ENCODE measurements at places on chromosomes 13 and 19. TPM values are rescaled to one million over a fixed set of nuclear protein-coding genes. Genes with fewer than 3 reads are reported as not detected.

DNA sequence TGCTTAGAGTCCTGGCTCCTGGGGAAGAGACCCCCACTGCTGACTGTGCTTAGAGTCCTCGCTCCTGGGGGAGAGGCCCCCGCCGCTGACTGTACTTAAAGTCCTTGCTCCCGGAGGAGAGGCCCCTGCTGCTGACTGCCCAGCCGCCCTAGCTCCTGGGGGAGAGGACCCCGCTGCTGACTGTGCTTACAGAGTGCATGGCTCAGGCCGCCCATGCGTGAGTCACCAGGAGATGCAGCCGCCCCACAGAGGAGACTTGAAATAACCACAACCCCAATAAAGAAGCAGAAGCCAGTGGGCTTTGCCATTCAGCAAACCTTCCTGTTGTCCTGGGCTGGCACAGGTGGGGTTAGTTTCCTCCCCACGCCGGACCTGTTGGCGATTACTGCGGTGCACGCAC is 79.2 kb upstream of the C13orf46 start:
- no peak for DNase-seq

DNA sequence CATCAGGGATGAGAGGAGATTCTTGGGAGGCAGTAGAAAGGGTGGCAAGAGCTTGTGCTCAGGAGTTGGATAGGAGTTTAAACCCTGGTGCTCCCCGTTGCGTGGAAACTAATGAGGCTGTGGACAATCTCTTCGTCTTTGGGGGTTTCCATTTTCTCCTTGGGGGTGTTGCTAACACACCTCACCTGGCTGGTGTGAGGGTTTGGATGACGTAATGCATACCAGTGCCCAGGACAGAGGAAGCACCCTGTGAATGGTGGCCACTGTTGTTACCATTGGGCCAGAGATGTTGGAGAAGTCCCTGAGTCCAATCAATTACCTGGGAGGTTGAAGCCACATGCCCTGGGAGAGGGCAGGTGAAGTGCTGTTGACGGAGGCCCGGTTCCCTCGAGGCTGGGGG is 146.5 kb downstream of the URI1 start:
- no peak for DNase-seq

- DNase-seq, result peak; percentile 39
Measured at GRCh38 chr19:14023404-14024235, 4.3 kb upstream of the RLN3 start.

DNA sequence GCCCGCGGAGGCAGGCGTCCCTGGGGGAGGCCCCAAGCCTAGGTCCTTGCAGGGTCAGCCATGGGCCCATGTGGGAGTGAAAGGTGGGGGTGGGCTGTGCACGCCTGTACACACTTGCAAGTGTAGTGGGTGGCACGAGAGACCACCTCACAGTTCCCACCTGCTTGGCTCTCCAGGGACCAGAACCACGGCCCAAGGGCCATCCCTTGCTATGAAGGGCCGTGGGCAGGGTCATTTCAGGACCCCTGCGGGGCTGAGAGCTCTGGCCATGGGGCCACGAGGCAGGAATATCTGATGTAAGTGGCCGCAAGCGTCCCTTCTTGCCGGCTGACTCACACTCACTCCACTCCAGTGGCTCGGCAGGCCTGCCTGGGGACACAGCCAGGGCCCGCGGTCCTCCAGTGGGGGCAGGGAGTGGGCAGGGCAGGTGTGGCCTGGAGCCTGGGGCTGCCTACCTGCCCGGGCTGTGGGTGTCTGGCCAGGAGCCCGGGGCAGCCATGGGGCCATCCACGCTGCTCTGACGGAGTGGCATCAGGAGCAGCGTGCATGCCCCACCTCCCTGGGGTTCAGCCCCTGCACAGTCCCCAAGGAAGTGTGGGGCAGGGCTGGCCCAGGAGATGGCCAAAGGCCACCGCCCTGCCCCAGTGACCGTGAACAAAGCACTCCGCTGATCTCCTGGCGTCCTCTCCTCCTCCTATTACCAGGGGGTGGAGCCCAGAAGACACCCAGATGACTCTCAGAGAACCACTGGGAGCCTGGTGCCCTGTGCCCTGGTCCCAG is 8.6 kb upstream of the MKNK2 start:
- DNase-seq, result no peak

GRCh38 chr19:40598121-40598917 is 2.9 kb upstream of the LTBP4 start:
- DNase-seq, result peak; percentile 89

DNA sequence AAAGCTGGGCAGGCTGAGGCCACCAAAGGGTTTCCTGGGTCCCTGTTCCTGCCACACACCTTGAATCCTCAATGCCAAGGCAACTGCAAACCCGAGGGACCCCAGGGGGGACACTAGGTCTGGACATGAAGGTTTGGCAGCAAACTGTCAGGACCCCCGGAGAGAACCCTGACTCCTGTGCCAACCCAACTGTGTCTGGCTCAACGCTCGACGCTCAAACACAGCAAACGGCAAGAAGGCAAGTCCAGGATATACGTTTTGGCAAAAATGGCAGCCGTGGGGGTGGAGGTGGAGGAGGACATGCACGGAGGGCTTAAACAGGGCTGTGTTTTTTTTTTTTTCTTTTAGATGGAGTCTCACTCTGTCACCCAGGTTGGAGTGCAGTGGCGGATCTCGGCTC is 73.0 kb downstream of the GADD45B start:
- DNase-seq, result peak; percentile 15

GRCh38 chr19:5031231-5032100 is 62.6 kb downstream of the KDM4B start:
- DNase-seq, result peak; percentile 84

DNA sequence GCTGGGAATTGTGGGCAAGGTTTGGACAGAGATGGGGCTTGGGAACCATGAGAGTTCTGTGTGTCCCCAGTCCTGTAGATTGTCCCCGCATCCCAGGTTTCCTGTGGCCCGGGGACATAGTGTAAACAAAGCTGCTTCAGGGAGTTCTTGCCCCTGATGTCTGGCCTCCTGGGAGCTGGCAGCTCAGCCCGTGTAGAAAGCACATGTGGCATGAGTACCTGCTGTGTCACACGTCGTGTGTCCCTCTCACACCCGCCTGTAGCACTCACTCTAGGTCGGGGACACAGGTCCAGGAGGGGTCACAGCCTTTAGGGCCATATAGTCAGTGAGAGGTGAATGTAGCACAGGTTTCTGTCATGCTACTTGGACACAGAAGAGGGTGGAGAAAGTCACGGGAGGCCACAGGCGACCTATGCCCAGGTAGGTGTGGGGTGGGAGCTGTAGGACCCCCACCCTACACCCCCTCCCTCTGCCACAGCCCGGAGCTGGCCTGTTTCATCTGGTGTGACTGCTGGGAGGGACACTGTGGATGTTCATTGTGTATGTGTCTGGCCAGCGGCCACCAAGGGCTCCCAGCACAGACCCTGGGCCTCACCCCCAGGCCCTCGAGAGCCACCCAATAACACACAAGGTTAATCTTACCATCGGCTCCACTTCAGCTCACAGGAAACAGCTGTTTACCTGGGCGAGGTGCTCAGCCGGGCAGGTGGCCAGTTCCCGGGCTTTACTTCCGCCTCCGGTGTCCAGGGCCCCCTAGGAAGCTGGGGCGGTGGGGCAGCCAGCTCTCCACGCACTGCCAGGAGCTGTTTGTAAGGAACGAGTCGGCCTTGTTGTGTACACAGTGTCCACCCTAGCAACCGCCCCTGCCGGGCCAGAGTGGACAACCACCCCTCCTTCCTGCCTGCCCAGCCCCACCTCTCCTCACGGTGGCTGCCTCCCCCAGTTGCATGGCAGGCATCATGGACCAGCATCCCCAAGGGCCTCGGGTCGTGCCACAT is 49.7 kb downstream of the COMP start:
- no peak for DNase-seq

DNA sequence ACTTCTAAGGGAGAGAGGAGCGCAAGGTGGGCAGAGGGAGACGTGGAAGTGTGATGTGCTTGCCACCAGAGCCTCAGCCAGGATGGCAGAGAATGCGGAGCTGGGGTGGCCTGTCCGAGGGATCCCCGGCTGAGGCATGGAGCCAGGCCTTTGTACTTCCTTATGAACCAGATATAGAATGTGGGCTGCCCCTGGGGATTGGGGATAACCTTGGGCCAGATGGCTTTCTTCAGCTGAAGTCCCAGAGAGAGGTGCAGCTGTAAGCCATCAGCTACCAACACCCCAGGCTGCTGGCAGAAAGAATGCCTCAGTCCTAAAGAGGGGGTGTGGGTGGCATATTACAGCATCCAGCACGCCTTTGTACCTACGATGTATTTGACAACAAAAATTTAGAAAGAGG is 25.5 kb upstream of the FBXO17 start:
- DNase-seq, result no peak

- no peak for DNase-seq
Measured at GRCh38 chr19:33524024-33524664, 2.6 kb upstream of the PEPD start.

Gene NCCRP1
- not detected for total RNA-seq

- no peak for DNase-seq
Measured at GRCh38 chr19:46789371-46789770, 977 bp upstream of the SLC1A5 start.

DNA sequence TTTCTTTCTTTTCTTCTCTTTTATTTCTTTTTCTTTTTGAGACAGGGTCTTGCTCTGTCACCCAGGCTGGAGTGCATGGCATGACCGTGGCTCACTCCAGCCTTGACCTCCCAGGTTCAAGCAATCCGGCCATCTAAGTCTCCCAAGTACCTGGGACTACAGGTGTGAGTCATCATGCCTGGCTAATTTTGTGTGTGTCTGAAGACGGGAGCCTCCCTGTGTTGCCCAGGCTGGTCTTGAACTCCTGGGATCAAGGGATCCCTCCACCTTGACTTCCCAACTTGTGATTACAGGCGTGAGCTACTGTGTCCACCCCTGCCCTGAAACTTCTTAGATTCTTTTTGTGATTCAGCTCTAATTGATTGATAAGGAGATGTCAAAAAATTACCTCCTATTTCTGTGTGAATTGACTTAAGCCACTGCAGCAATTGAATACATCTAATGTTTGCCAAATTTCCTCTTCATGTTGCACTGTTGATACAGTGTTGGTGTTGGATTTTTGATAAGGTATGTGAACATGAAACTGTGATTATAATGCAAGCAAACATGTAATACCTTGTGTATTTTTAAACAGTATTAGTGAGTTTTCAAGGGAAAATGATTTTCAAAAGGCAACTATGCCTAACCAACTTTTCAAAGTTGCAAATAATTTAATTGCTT is 22.6 kb downstream of the KLF5 start:
- no peak for DNase-seq

DNA sequence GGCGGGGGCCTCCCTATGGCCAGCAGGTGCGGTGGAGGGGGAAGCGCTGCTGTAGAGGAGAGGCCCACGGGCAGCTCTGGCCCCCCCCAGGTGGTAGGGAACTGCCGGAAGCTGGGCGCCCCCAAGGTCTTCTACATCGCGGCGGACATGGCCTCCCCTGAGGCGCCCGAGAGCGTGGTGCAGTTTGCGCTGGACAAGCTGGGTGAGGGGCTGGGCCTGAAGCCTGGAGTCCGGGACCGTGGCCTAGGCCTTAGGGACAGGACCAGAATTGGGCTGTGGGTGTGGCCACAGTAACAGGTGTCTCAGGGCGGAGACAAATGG is 3.8 kb upstream of the RPL36 start:
- DNase-seq, result no peak
